CD4-positive, alpha-beta T cell treated with Interleukin-4 for 4 hours (primary cell): ENCODE measurements at places on chromosomes 3 and 15.

GRCh38 chr3:108806316-108806715, 16.3 kb upstream of the TRAT1 start:
- DNase-seq = peak; percentile 67

- DNase-seq = no peak
These were observed 329.8 kb upstream of the PROK2 start for GRCh38 chr3:72114773-72115172.

DNA sequence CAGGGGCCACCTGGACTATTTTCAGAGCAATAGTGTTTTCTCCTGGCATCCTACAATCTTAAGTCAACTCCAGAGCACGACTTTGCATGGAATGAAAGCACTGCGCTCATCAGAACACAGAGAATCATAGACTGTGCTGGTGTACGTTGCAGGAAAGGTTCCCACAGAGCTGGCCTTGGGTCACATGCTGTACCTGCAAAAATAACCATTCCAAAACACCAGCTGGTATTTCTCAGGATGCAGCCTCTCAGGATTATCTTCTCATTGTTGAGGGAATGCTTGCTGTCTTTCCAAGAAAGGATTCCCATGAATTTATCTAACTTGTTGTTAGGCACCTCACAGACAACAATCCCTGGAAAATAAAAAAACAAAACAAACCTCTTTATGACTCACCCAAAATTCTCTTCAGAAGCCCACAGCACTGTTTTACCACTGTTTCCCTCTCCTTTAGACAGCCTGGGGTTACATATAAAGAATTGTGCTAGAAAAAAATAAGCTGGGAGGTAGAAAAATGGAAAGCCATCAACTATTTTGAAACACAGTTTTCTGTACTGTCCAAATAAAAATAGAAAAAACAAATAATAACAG, 131.7 kb downstream of the ATP8B4 start:
- no peak for DNase-seq

DNA sequence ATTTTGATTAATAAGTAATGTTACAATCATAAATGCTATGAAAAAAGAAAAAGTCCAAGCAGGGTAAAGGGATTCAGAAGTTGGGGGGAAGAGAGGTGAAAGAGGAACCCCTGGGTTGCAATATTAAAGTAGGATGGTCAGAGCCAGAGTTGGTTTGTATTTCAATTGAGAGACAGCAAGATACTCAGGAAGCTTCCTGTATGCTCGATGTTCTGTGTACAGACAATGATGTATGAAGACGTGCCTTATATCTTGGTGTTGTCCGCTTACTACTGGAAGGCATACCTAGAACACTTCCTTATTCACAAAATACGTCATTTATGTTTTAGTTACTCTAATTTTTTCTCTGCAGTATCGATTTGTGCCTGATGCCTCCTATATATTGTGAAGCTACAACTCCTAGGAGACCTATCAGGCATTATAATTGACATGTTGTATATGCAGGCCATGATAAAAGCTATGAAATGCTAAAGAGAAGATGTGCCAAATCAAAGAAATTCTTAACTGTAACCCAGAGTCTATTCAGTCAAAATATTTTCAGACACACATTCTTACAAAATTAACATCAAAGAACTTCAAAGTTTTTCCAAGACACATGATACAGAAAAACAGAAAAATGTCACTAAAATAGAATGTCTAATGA, 87.5 kb downstream of the TBL1XR1 start:
- peak; percentile 13 for DNase-seq

GRCh38 chr3:54960701-54961100, 32.8 kb upstream of the LRTM1 start:
- no peak for DNase-seq

DNA sequence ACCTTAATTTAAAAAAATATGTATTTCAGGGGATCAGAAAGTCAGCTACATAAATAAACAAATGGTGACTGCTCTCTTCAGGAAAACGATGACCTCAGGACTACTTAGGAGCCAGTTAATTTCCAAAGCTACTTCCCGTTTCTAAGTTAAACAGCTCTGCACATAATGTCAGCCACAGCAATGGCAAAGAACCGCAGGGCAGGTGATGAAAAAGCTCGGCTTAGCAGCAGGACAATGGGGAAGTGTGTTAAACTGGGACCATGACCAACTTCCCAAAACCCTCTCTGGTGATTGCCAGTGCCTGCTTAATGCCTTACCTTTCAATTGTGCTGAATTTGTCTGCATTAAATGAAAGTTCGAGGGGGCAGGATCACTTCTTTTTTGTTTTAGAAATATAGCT, 258.9 kb downstream of the FHIT start:
- DNase-seq = no peak

GRCh38 chr3:99544786-99545281, 93.6 kb upstream of the COL8A1 start:
- no peak for DNase-seq

DNA sequence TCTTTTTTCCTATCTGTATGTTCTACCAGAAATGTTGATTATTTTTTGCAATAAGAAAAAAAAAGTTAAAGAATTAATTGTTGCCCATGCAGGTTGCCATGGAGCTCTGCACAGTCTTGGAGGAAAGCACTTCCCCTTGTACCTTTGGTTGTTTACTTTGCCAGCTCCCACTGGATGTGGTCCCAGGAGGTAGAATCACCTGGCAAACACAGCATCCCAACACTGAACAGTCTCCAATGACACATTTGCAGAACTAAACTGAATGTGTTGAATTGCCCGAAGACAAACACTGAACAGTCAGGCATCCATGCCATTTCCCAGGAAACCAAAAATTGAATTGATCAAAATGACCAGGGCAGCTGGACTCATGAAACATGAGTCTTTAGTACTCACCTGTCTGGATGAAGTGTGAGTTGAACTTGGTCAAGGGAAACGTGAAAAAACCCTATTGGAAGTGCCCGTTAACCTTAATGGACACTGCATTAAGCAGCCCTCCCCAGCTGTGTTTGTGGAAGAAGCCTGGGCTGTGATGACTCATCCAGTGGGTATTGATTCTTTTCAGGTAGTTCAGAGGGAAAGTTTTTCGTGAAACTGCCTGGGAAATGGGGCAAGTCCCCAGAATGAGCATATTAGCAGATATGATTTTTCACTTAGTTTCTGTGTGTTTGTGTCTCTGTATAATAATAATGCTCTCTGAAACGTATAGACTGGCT, 284.7 kb upstream of the STT3B start:
- no peak for DNase-seq

DNA sequence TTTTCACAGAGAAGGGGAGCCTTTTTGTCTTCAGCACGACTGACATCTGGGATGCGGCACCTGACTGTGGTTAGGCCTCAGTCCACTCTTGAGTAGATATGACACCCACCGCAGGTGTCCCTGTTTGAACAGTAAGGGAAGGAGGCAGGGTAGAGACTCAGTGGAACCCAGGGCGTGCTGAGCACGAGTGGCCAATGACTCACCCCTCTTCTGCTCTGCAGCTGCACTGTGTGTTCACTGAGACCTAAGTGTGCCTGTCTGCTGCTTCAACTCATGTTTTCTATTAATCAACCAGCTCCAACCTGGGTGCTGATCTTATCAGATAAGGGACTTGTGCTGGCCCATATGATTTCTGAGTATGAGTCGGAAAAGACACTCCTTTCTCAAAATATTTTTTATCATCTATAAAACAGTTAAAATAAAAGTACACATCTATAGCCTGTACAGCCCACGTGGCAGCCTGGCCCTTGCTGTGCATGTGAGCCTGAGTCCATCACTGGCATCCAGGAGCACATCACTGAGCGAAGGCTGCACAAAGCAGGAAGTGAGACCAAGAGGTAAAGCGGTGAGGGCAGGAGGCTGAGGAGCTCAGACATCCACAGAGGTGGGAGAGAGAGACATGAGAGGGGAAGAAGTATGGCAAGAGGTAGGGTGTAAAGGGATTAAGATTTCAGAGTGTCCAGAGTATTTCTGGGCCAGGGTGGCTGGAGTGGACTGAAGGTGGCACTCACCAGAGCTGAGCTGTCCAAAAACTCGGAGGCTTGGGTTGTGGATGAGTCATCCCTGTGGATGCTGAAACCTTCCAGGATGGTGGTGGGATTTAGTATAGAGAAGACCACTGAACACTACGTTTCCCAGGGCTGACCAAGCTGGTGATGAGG, 49.2 kb downstream of the SLC41A3 start:
- DNase-seq = peak; percentile 33

DNA sequence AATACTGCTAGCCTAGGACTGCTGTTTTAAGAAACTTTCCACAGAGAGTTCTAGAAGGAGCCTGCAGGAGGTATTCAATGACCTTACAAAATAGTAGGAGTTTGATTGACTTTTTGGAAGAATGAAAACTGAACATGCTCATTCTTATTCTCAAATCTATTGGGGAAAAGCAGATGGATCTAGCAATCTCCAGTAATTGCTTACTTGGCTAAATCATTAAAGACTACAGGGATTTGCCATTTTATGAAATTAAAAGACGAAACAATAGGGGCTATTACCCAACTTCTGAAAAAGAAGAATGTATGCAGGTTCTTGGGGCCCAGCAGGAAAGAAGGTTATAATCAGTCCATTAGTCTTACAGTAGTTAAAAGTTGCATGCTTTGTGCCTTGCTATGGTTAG, 29.9 kb upstream of the PEX5L start:
- DNase-seq = no peak

GRCh38 chr3:11350374-11350773, 78.2 kb downstream of the ATG7 start:
- no peak for DNase-seq

- DNase-seq = no peak
These were observed 18.4 kb upstream of the GABRA5 start for GRCh38 chr15:26848498-26848897.

GRCh38 chr3:120448756-120449155, 2.0 kb downstream of the FSTL1 start:
- DNase-seq = no peak

GRCh38 chr3:64108231-64108630, 84.9 kb upstream of the PSMD6 start:
- no peak for DNase-seq
